GM23338 (cell line): ENCODE measurements at places on chromosomes 7 and 10. TPM values are rescaled to one million over a fixed set of nuclear protein-coding genes. Genes with fewer than 3 reads are reported as not detected.

DNA sequence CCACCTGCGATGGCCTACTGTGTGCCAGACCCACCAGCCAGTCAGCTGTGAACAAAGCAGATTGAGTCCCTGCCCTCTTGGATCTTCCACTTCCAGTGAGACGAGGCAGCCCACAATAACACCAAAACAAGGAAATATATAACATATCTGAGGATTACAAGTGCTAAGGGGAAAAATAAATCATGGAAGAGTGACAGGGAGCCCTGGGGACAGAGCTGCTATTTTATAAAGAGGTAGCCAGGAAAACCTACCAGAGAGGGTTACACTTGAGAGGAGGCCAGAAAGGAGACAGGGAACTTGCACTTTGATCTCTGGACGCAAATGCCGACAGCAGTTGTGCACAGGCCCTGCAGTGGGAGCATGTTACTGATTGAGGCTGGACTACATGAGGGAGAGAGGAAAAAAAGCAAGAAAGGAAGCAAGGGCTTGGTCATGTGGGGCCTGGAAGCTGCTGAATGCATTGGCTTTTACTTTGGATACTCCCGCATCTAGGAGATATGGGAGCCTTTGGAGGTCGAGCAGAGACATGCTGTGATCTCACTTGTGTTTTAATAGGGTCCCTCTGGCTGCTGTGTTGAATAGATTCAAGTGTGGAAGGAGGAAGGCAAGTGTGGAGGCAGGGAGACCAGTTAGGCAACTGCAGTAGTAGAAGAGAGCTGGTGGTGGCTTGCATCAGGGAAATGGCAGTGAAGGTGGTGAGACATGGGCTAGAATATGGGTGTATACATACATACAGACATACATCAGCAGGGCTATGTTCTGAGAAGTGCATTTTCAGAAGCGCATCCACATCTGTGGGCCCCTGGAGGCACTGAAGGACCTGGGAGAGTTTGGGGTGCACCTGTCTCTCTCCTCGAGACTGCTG, 26.2 kb downstream of the MINDY4 start:
- DNase-seq = no peak
- H3K4me3 ChIP-seq = no peak overlapping the region
- H3K27ac ChIP-seq = no peak overlapping the region
- H3K36me3 ChIP-seq = no peaks in the 10 kb centered on the region
- H3K27me3 ChIP-seq = no peaks in the 10 kb centered on the region

DNA sequence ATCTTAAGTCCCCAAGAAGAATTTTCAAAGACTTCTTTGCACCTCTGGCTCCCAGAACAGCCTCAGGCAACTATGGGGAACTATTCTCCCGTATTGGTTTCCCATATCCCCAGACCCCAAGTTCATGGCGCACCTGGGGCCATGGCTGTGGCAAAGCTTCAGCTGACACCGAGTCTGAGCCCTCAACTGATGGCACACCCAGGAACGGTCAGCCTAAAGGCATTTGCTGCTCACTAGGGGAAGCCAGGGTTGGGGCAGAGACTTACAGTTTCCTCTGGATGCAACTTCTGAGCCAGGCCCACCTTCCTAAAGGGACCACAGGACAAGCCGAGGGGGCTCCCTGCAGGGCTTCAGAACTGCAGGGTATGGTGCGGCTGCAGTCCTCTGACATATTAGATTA, 13.7 kb upstream of the CPA1 start:
- H3K4me3 ChIP-seq = no peak overlapping the region
- DNase-seq = no peak
- H3K27me3 ChIP-seq = no peaks in the 10 kb centered on the region

DNA sequence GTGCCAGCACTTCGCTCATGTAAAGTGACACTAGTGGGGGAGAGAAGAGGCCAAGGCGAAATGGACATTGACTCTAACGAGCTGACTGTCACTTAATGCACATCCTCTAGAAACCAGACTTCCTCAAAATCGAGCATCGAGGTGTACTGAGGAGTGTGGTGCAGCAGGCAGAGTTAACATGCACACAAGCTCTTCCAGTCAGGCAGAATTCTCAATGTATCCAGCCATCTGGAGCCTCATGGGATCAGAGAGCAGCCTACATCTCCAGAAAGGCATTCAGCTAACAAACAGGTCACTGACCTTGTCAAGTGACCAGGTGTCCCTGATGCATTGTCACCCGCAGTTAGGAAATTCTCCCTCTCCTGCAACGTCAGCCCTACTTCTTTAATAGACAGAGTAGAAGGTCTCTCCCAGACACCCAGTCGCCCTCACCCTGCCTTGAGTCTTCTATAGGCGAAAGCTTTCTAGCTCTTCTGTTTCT, 259.8 kb upstream of the AOAH start:
- H3K36me3 ChIP-seq = no peaks in the 10 kb centered on the region
- H3K4me3 ChIP-seq = no peak overlapping the region
- H3K4me1 ChIP-seq = peaks cover 9% of the 10 kb centered on the region; the same call in 1 of the 2 replicates

GRCh38 chr10:4262870-4263600, 478.0 kb upstream of the KLF6 start:
- no peak overlapping the region for H3K27ac ChIP-seq
- H3K36me3 ChIP-seq = no peaks in the 10 kb centered on the region
- H3K4me3 ChIP-seq = no peak overlapping the region

TUBGCP2 gene
- polyA plus RNA-seq = 56.6 and 59.6 TPM in 2 replicates

GPC2 gene
- 9.8 and 10.7 TPM in 2 replicates for polyA plus RNA-seq

DNA sequence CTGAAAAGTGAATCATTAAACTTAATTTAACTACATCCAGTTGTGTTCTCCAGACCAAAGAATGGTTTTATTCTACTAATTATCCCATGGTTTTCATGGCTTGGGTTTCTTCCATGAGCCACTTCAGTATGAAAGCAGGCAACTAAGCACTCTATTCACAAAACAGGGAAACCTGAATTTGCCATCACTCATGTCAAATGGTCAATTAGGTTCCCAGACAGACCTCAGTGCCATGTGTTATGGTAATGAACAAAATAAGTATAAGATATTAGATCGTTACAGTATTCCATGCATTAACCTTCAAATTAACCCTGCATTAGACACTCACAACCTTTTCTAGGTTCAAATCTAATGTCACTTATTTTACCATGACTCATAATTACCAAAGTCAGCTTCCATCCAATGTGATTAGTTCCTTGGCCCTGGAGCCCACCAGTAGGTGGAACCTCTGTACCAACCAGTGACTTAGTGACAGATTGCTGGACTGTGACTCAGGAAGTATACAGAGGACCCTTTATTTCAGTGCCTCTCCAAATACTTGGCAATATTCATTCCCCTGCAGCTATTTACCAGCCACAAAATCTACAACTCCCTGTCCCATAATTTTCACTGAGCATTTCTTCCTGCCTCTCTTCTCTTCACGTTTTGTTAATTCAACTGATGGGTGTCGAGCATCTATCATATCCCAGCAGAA, 1270.2 kb upstream of the SORCS1 start:
- H3K4me1 ChIP-seq = no peaks in the 10 kb centered on the region
- H3K36me3 ChIP-seq = no peaks in the 10 kb centered on the region
- peak; percentile 5 for DNase-seq
- H3K27me3 ChIP-seq = no peaks in the 10 kb centered on the region
- H3K4me3 ChIP-seq = no peak overlapping the region

ANKRD1 gene
- 0.10 TPM in 1 of 2 replicates, not detected in the other for polyA plus RNA-seq

SYNPO2L gene
- 0.16 and 0.57 TPM in 2 replicates for polyA plus RNA-seq

DNA sequence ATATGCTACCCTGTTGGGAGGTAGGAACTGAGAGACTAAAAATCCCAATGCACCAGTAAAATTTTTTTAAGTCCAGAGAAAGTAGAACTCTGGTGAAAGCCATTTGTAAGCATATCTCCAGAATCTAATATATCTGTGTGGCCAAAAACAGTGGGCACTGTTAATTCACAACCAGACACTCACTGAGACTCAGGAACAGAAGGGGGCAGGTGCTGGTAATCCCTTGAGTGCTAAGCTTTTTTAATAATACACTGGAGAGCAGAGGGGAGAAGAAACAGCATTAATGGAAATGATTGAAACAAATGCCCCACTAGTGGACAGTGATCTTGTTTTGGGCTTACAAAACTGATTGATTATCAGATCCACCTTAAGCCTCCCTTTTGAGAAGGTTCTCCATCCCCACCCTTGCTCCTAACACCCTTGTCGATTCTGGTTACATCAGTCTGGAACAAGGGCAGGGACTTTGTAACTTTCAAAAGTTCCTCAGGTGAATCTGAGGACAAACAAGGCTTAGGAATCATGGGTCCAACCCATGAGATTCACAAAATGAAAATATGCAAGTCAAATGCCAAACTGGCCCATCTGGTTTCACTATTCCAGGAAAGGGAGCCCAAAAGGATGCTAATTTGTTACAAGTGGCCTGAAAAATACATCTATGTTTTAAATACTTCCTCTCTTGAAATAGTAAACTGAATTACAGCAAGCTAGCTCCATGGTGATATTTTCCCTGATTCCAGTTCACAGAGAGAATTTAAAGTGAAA, 29.7 kb downstream of the PLXNA4 start:
- H3K36me3 ChIP-seq = no peaks in the 10 kb centered on the region
- H3K4me3 ChIP-seq = no peak overlapping the region
- peaks cover 15% of the 10 kb centered on the region for H3K4me1 ChIP-seq
- H3K27me3 ChIP-seq = no peaks in the 10 kb centered on the region
- DNase-seq = no peak
- no peak overlapping the region for H3K27ac ChIP-seq

GRCh38 chr10:89086801-89087521, 96.4 kb downstream of the FAS start:
- H3K27me3 ChIP-seq = no peaks in the 10 kb centered on the region
- no peaks in the 10 kb centered on the region for H3K36me3 ChIP-seq
- peak; percentile 84 for DNase-seq
- H3K27ac ChIP-seq = peak overlapping the region; percentile 57; the same call in 1 of the 2 replicates
- H3K4me3 ChIP-seq = no peak overlapping the region

BMI1 gene
- polyA plus RNA-seq = 2.0 and 2.3 TPM in 2 replicates

DNA sequence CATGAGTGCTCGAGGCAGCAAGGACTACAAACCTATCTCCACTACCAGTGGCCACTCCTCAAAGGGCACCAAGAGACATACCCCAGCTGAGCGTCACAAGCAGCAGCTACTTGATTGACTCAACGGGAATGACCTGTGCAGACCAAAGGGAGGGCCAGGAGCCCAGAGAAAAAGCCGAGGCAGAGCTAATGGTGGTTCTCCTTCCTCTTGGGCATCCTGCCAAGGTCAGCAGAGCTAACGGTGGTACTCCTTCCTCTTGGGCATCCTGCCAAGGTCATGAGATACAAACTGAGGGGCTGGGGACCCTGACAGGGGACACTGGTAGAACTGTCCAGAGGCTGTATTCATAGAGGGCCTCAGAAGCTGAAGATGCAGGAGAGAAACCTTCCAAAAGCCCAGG, 60.4 kb downstream of the FAM53B start:
- no peak overlapping the region for H3K27ac ChIP-seq
- H3K36me3 ChIP-seq = no peaks in the 10 kb centered on the region
- no peaks in the 10 kb centered on the region for H3K4me1 ChIP-seq
- DNase-seq = no peak
- no peak overlapping the region for H3K4me3 ChIP-seq

AP1S1 gene
- polyA plus RNA-seq = 11.5 and 12.2 TPM in 2 replicates

CDHR3 gene
- 4.9 and 5.1 TPM in 2 replicates for polyA plus RNA-seq

GRCh38 chr7:116585967-116586366, 61.1 kb downstream of the CAV1 start:
- no peak for DNase-seq
- H3K36me3 ChIP-seq = no peaks in the 10 kb centered on the region
- no peaks in the 10 kb centered on the region for H3K27me3 ChIP-seq
- H3K4me3 ChIP-seq = no peak overlapping the region
- 0 out of 2 replicates have a peak, but pooled peaks cover 3% of the 10 kb centered on the region for H3K4me1 ChIP-seq

GRCh38 chr7:129607471-129608120, 3.9 kb upstream of the NRF1 start:
- H3K27ac ChIP-seq = no peak overlapping the region
- DNase-seq = peak; percentile 82
- no peaks in the 10 kb centered on the region for H3K27me3 ChIP-seq

IGF2BP3 gene
- polyA plus RNA-seq = 47.1 and 52.0 TPM in 2 replicates

SLC12A9 gene
- 9.7 and 10.3 TPM in 2 replicates for polyA plus RNA-seq

DNA sequence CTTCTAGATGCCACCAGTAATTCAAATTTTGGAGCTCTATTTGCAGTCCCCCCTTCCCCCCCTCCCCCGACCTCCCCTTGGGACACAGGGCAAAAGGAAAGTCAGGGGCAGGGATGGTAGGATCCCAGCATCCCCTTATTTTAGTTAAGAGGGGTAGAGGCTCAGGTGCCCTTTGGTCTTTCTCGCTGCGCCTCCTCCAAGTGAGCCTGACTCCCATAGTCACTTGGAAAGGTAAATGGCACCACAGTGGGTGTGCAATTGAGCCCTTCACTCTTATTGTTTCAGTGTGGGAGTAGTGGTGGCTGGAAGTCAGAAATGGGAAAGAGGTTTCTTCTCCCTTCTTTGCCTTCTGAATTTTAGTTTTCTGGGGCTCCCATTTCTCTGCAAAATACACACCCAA, 8.2 kb upstream of the FEZF1 start:
- no peak overlapping the region for H3K27ac ChIP-seq
- no peaks in the 10 kb centered on the region for H3K36me3 ChIP-seq
- 0 out of 2 replicates have a peak overlapping the region, but pooled peaks have one; percentile 69 for H3K4me3 ChIP-seq
- peak; percentile 34 for DNase-seq
- peaks cover 69% of the 10 kb centered on the region for H3K4me1 ChIP-seq

GRCh38 chr10:132297526-132297925, 10.2 kb downstream of the STK32C start:
- H3K27me3 ChIP-seq = no peaks in the 10 kb centered on the region
- H3K4me3 ChIP-seq = no peak overlapping the region
- DNase-seq = peak; percentile 69
- no peaks in the 10 kb centered on the region for H3K36me3 ChIP-seq
- H3K4me1 ChIP-seq = no peaks in the 10 kb centered on the region

GRCh38 chr7:21326921-21327320, 101.0 kb upstream of the SP4 start:
- no peaks in the 10 kb centered on the region for H3K36me3 ChIP-seq
- H3K4me3 ChIP-seq = no peak overlapping the region
- no peaks in the 10 kb centered on the region for H3K4me1 ChIP-seq
- DNase-seq = no peak

DNA sequence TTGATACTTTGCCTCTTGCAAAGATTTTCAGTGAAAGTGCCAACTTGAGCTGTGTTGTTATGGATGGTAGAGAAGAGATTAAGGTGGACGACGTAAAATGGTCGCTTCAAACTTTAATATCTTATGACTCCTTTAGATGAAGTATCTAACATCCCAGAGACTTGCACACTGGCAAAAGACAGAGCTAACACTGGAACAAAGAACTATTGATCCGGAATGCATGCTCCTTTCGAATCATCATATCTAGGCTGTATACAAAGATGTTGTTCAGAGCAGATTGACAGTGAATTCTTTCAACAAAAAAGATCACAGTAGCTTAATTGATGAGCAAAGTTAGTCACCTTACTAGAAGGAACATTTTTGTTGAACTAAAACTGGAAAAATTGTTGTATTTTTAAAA, 592.7 kb downstream of the NXPH1 start:
- H3K27me3 ChIP-seq = no peaks in the 10 kb centered on the region
- peaks cover 5% of the 10 kb centered on the region for H3K4me1 ChIP-seq
- no peaks in the 10 kb centered on the region for H3K36me3 ChIP-seq
- no peak overlapping the region for H3K4me3 ChIP-seq
- H3K27ac ChIP-seq = no peak overlapping the region

IFIT1B gene
- polyA plus RNA-seq = 0.10 TPM in 2 replicates

CDK1 gene
- polyA plus RNA-seq = 148 and 165 TPM in 2 replicates
